Activated CD4-positive, alpha-beta T cell treated with anti-CD3 and anti-CD28 coated beads, Interleukin-2, Interleukin-6, amounts not matched to agents 100 ng/mL and 50 ng/mL, durations not matched to agents 16 hours and 8 hours (primary cell): ENCODE measurements at places on chromosomes 3 and 15.
A peak's percentile ranks its signal among the peaks of the same experiment; 100 is the strongest.

GRCh38 chr3:89649431-89649830 is 542.0 kb downstream of the EPHA3 start:
- DNase-seq, result no peak

- no peak for DNase-seq
Observed at GRCh38 chr15:76575679-76576078, 239.1 kb downstream of the ISL2 start.

DNA sequence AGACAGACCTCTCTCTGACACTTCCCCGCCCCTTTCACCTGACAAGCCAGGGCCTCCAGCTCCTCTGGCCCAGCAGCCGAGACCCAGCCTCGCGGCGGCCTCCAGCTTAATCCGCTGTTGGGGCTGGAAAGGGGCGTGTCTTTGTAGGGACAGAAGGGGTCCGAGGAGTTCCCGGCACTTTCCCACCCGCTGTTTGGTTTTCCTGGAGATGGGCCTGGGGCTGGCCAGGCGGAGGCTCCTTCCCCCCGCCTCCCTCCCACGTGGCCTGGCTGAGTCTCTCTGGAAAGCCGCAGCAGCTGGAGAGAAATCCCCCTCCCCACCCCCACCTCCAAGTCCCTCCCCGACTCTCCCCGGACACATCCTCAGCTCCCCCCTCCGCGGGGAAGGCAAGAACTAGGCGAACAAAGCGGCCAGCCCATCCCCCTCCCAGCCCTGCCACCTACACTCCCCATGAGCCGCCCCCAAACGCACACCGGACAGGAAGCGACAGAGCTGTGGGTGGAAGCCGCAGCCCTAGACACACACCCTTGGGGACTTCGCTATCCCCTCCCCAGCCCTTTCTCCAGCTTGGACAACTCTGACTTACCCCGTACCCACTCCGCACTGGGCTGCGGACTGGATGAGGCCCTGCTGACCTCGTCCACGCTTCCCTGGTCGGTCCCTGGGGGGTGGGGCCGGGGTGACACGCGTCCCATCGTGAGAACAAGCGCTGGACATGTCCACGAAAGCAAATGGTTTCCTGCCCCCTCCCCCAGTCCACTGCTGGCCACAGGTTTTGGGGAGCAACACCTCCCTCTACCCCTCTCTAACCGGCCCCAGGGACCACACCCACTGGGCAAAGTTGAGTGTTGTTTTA is 1.2 kb downstream of the IGDCC4 start:
- DNase-seq, result no peak

GRCh38 chr3:20074226-20075063 is 34.2 kb downstream of the KAT2B start:
- no peak for DNase-seq

GRCh38 chr15:56208185-56208584 is 35.5 kb downstream of the RFX7 start:
- DNase-seq, result no peak

DNA sequence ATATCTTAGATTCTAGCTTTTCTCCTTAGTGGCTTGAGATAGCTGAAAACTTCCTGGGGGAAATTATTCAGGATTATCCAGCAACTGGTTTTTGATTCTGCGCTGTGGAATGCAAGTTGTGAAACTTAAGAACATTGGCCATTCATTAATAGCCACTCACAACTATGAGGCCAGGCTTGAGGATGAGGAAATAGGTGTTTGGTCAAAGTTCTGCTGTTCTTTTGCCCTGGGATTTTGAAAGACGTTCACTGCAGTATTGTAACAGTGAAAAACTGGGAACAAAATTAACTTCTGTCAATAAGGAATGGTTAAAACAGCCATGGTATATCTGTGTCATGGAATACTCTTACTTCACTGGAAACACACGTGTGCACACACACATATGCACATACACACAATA is 44.1 kb downstream of the CTXND1 start:
- DNase-seq, result no peak

- DNase-seq, result no peak
Observed at GRCh38 chr3:120554812-120555606, 41.1 kb upstream of the NDUFB4 start.

GRCh38 chr3:38039101-38039898 is at the start of gene DLEC1:
Gene DLEC1 (plus strand): TSS chr3:38039208. CDS start chr3:38039226, 18 bp downstream.
- DNase-seq, result peak; percentile 94

DNA sequence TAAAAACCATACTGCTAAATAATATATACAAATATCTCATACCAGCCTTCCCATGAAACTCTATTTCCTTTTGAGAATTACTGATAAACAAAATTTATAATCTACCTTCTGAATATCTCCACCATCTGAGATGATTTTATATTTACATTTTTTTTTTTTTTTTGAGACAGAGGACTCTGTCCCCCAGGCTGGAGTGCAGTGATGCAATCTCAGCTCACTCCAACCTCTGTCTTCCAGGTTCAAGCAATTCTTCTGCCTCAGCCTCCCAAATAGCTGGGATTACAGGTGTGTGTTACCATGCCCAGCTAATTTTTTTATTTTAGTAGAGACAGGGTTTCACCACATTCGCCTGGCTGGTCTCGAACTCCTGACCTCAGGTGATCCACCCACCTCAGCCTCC is 42.8 kb upstream of the IGF2BP2 start:
- no peak for DNase-seq

GRCh38 chr3:89139870-89140269 is 32.4 kb downstream of the EPHA3 start:
- no peak for DNase-seq

DNA sequence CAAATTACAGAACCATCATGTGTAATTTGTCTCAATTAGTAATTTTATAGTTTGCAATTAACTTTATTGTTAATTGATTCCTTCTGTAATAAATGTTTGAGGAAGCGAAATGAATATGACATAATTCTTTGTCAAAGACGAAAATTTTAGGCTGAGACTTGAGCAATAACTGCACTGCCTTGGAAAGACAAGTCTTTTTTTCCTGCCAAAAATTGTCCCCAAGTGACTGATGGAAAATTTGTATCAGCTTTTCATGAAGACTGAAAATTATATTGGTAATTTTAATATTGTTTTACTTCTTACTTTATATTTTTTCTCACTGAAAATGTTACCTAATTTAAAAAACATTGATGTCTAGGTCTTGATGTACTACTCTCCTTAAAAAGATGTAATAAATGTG is 622.6 kb downstream of the NLGN1 start:
- no peak for DNase-seq

GRCh38 chr3:182067423-182067822 is 355.7 kb downstream of the SOX2 start:
- DNase-seq, result no peak

- no peak for DNase-seq
Observed at GRCh38 chr3:39237027-39237426, 42.8 kb downstream of the CX3CR1 start.

GRCh38 chr3:22922317-22922716 is 280.8 kb upstream of the UBE2E2 start:
- no peak for DNase-seq

DNA sequence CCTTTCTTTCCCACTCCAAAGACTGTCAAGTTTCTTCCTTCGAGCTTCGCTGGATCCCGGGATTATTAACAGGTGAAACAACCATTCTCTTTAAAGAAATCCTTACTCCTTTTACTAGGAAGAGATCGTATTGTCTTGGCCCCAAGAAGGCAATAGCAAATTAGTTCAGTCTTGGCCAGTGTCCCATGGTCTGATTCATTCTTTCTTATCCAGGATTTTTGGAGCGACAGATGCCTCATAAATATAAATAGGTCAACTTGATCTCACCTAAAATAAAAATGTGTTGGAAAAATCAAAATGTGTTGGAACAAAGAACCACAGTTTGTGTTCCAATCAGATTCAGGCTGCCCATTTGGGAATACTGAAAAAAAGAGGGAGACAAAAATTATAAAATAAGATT is 140.1 kb upstream of the TMEM108 start:
- DNase-seq, result no peak

DNA sequence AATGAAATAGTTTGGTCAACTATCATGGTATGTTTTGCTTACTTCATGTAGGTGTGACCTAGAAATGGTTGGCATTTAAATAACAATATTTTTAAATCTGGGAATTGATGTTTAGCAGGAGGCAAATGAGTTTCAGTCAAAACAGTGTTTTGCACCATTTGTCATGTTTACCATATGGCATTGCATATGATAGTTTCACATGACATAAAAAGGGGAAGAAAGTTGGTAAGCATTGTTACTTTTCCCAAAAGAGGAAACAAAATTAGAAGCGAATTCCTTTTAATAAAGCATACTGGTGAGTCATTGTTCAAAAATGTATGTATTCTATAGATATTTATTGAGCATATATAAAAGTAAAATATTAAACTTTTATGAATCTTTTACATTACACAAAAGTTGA is 2.3 kb downstream of the RNF13 start:
- DNase-seq, result no peak

DNA sequence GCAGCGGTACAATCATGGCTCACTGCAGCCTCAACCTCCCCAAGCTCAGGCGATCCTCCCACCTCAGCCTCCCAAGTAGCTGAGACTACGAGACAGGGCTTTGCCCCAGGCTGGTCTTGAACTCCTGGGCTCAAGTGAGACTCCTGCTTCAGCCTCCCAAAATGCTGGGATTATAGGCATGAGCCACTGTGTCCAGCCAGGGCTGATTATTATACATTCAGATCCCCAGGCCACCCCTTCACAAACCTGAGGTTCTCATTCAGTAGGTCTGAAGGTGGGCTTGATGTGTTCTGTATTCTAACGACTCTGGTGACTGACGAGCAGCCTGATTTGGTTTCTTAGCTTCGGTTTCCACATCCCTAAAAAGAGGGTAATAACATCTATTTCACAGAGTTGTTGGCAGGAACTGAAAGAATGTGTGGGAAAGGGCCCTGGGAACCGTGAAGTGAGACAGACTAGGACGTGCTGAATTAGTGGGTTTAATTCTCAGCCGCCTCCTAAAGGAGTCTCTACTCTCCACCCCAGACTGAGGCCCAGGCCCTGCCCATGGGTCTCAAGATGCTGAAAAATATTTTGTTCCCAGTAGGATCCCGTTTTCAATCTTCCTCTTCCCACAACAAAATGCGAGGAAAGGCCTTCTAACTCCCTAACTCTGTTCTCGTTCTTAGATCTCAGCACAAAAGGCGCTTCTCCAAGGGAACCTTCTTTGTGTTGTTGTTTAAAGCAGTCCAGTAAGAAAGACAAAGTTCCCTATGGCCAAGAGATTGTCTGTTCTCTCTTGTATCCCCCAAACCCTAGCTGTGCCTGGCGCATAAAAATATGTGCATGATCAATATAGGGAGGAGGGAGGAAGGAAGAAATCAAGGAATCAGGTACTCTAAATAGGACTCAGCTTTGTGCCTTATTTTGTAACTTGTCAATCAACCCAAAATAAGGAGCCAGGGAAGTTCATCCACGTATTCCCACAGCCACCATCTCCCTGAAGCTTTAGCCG is 210.0 kb upstream of the TOPAZ1 start:
- DNase-seq, result no peak

GRCh38 chr3:14092464-14092863 is 32.2 kb downstream of the CHCHD4 start:
- no peak for DNase-seq

- DNase-seq, result no peak
Observed at GRCh38 chr3:114319453-114319852, 25.6 kb downstream of the TIGIT start.

- DNase-seq, result no peak
Observed at GRCh38 chr3:50275141-50275995, 3.5 kb upstream of the LSMEM2 start.

- DNase-seq, result peak; percentile 77
Observed at GRCh38 chr15:31391687-31392671, 65.3 kb downstream of the KLF13 start.

- DNase-seq, result no peak
Observed at GRCh38 chr3:126720596-126720995, 16.6 kb downstream of the CHCHD6 start.

GRCh38 chr3:197811343-197811742 is 20.3 kb downstream of the LRCH3 start:
- no peak for DNase-seq

DNA sequence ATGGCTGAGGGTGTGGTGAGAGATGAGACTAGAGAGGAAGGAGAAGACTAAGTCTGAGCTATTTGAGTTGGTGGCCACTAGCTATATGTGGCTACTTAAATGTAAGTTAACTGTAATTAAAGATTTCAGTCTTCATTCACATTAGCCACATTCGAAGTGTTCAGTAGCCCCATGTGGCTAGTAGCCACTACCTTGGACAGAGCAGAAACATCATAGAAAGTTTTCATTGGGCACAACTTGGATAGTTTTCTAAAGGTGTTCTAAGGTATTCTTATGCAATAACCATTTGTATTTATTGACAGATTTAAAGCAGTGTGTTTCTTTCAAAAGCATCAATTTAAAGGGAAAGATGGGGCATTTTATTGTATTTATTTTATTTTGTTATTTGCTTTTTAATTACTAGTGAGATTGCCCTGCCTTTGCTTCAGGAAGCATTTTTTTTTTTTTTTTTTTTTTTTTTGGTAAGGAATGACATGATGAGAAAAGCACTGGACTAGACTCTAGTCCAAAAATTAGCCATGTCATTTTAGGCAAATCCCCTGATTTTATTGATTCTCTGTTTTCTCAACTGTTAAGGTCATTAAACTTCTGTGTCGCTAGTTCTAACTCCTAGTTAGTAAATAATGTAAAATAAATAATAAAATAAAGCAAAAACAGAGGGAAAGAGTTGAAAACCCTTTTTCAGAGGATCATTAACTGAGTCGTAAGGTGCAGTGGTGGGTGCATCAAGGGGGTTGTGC is 153.0 kb upstream of the ROBO2 start:
- DNase-seq, result no peak

GRCh38 chr3:151816091-151816604 is 2.2 kb downstream of the AADAC start:
- no peak for DNase-seq

GRCh38 chr15:98958076-98958475 is 49.5 kb downstream of the PGPEP1L start:
- no peak for DNase-seq

DNA sequence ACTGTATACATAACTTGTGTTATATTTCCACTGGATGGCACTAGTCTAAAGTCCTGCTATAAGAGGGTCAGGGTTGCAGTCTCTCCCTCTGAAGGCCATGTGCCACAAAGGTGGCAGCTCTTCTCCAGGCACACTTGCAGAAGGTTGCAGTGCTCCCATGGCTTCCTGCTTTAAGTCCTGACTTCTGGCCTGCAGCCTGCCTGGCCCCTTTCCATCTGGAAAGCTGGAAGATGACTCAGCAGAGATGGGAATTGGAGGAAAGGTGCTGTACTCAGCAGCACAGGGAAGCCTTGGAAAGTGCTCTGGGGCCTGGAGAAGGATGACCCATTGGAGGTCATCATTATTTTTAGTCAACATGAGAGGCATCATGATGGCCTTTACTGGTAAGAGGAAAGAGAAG is 40.9 kb upstream of the MRPL3 start:
- no peak for DNase-seq

- DNase-seq, result peak; percentile 25
Observed at GRCh38 chr3:171172070-171172469, 145.6 kb upstream of the SLC2A2 start.
